ENCODE measurements at places on chromosomes 13 and 19.

GRCh38 chr13:42876270-42876714, 94.9 kb downstream of the FAM216B start:
- DNase-seq, result no peak

DNA sequence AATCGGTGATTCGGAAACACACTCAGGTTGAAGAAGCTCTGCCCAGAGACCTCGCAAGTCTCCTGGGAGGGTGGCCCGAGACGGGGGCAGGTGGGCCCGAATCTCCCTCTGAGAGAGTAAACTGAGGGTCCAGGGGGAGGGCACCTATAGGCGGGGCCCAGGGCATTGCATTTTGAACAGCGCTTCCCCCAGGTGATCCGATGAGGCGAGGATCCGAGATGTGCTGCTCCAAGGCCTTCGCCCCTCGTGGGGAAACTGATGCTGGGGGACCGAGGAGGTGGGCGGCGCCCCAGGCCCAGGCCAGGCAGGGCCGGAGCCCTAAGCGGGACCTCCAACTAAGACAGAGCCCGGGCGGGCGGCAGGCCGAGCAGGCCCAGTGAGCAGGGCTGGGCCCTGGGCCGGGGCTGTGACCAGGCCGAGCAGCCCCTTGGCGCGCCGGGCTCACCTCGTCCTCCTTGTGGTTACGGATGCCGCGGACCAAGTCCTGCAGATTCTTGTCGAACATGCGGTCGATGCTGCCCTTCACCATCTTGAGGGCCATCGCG, 500 bp downstream of the AP3D1 start:
- DNase-seq, result peak; percentile 32

DNA sequence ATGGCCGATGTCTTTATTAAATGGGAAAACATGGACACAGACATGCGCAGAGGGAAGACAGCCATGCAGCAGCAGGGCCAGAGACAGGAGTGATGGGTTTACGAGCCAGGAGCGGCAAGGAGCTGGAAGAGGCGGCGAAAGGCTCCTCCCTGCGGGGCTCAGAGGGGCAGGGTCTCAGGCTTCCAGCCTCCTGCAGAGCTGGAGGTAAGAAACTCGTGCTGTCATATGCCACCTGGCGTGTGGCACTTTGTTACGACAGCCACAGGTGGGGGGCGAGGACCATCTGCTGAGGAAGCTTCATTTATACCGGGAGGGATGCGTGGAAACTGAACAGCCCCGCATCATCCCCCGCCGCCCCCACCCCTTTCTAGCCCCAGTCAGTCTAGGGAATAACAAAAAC, 52.0 kb upstream of the SPACA7 start:
- DNase-seq, result no peak

DNA sequence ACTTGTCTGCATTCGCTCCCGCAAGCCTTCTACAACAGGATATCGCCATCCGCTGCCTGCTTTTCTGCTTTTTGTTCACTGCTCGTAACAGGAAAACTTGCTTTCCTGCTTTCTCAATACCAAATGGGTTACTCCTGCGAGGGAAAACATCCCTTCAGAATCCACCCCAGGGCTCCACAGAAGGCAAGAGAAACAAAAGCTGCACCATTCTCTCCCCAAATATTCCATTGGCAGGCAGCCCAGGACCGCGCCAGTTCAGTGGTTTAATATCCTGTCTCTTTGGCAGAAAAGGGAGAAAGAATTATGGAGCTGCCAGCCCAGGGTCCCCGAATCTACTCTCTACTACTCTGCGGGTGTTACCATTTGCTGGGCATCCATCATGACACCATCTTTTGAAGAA, 84.7 kb upstream of the DOCK9 start:
- DNase-seq, result no peak

DNA sequence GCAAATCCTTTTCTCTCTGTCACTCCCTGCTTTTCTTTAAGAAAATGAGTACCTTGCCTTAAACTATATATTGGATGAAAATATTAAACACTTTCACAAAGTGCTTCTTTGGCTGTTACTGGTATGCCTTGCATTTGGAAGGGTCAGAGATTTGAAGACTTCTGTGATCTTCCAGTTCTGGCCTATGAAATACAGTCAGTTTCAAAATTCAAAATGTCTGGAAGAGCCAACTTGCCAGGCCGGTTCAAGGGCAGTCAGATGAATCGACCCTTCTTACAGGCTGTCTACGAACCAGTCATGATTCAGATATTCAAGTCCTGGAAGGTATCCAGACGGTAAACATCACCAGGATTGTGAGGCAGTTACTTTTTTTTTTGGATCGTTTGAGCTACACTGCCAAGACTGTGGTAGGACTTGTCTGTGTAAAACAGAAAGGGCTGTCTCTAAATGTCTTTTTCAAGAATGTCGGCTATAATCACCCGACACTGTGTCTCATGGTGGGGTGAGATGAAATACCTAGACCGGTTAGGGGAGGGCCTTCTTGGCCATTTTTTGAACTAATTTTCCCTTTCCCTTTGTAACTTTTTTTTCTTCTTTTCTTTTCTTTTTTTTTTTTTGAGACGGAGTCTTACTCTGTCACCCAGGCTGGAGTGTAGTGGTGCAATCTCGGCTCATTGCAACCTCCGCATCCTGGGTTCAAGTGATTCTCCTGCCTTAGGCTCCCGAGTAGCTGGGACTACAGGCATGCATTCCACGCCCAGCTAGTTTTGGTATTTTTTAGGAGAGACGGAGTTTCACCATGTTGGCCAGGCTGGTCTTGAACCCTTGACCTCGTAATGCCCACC, 11.2 kb downstream of the ACTN4 start:
- DNase-seq, result no peak

- no peak for DNase-seq
Measured at GRCh38 chr19:17735410-17735809, 15.9 kb upstream of the FCHO1 start.

DNA sequence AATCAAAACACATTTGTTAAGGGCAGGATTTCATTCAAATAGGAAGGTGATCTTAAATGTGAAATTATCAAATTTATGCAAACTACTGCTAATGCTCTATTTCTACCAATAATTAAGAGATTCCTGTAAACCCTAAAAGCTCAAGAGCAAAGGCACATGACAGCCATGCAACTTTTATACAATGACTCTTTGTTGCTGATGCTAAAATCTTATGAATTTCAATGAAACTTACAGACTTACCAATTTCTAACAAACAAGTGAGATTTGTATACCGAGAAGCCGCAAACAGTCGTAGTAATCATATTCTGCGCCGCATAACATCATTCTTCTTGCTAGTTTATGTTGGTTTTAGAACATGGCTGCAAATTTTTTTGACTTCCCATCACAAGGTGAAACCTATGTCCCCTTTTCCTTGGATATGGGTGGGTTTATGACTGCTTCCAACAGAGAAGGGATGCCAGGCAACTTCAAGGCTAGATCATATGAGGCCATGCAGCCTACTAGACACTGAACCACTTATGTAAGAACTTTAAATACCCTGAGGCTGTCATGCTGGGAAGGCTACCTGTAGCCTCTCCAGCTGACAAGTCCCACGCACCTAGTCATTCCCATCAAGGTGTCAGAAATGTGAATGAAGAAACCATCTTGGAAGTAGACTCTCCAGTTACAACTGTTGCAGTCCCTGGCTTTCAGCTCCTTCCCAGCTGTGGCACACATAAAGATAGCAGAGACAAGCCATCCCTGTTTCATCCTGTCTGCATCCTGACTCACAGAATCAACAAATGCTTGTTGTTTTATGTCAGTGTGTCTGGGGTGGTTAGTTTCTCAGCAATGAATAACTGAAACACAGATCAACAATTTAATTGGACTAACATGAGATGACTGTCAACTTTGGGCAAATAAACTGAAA, 42.0 kb downstream of the LNX2 start:
- DNase-seq, result no peak

DNA sequence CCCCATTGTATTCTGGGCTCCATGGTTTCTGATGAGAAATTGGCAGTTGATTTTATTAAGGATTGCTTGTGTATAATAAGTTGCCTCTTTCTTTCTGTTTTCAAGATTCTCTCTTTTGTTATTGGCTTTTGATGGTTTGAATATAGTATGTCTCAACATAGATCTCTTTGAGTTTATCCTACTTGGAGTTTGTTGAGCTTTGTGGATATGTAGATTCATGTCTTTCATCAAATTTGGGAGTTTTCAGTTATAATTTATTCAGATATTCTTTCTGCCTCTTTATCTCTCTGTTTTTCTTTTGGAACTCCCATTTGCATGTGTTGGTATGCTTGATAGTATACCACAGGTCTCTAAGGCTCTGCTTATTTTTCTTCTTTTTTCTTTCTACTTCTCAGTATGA, 296.6 kb downstream of the ATP8A2 start:
- DNase-seq, result no peak

- no peak for DNase-seq
Measured at GRCh38 chr13:78372581-78372980, 230.8 kb downstream of the POU4F1 start.

GRCh38 chr19:44598880-44599279, 14.5 kb upstream of the IGSF23 start:
- no peak for DNase-seq

- DNase-seq, result no peak
Measured at GRCh38 chr19:3142292-3142670, 6.4 kb downstream of the GNA15 start.

DNA sequence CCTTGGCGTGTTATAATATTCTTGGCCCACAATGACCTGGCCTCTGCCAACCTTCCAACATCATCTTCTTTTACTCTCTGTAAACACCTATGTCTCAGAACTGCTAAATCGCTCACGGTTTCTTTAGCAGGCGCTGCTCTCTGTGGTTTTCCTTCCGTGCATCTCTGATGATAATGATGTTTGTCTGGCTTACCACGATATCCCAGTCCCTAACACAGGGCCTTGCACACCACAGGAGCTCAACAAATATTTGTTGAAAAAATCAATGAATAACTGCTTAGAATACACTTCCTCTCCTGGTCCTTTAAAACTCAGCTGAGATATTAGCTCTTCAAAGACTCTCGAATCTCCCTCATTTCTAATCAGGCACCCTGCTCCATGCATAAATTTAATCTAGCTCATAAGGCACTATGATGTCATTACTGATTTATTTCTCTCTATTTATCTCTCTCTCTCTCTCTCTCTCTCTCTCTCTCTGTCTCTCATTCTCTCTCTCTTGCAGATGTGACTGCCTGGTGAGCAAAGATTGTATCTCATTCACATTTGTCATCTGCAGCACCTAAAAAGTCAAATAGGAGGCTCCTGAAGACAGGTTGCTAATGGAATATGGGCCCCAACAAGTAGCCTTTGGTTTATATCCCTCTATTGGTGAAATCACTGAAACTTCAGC, 206.4 kb downstream of the NHLRC3 start:
- no peak for DNase-seq

DNA sequence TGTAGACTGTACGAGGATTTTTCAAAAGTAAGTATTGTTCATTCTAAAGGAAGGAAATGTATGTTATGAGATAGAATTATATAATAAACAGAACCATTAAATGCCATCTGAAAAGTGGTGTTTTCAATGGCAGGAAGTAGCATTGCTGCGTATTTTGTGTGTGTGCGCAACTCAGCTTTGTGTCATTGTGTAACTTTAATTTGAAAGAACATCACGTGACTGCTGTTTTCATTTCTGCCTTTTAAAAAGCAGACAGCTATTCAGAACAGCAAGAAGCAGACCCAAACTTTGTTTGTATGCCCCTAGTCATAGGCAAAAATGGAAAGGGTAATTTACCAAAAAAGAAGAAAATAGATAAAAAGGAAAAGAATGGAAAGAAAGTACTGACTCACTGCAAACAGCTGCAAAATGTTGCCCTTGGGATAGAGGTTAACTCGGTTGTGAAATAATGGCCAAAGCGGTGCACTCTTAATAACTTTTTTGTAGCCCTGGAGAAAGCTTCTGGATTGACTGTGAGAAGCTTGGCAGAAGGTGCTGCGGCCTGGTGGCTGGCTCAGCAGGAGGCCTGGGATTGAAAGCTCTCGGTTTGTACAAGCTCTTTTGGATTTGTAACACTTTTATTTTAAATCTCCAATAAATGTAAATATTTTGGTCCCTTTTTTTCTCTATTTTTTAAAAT, 97.3 kb downstream of the GGACT start:
- no peak for DNase-seq

- DNase-seq, result peak; percentile 13
Measured at GRCh38 chr13:40194224-40194806, 472.1 kb downstream of the FOXO1 start.

DNA sequence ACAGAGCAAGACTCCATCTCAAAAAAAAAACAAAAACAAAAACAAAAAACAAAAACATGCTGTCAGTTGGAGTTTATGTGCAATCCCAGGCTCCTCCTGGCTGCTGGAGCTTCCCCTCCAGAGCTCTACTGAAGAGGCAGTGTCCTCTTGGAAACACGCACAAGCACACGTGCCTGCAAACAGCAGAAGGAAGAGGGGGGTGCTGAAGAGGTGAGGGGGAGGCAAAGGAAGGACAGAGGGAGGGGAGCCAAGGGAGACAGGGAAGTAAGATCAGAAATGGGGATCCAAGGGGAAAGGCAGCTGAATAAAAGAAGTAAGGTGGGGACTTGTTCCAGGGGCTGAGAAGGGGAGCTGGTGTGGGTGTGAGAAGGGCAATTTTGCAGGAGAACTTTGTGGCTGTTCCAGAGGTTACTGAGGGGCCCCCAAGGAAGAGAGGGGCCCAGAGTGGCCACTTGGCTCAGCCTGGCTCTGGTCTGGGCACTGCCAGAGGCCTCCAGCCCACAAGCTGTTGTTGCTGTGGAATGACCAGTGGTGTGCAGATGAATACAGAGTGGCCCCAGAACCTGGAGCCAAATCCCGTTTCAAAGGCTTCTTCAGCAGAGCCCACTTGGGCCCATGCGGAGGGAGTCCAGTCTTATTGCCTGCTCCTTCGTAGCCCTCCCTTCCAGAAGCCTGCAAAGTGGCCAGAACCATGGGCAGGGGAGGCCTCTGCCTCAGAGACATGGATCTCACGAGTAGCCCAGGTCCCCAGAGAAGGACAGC, 34.4 kb downstream of the LYL1 start:
- DNase-seq, result no peak

DNA sequence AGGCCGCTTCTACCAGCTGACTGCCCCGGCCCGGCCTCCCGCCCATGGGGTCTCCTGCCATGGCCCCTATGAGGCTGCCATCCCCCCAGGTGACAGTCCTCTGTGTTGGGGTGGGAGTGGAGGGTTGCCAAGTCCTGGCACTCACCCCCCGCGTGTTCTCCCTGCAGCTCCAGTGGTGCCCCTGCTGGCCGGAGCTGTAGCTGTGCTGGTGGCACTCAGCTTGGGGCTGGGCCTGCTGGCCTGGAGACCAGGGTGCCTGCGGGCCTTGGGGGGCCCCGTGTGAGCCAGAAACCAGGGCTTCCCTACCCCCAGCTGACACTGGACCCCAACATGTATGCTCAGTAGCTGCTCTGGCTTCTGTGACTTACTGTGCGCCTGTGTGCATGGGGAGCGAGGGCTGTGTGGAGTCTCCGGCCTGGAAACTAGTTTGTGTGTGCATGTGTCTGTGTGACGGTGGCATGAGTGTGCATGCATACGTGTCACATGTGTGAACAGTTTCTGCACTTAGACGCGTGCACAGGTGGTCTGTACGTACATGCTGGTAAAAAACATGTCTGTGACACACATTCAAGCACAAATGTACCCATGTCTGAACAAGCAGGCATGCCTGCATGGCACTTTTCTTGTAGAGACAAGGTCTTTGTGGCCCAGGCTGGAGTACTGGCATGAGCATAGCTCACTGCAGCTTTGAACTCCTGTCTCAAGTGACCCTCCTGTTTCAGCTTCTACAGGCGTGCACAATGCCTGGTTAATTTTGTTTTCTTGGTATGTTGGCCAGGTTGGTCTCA, 4.9 kb downstream of the ACP4 start:
- DNase-seq, result no peak

GRCh38 chr13:73262862-73263627, 204.2 kb downstream of the KLF5 start:
- DNase-seq, result no peak

Data from activated CD8-positive, alpha-beta T cell treated with anti-CD3 and anti-CD28 coated beads, Interleukin-2, amount 10 ng/mL, durations not matched to agents 7 days and 5 days (primary cell).